ENCODE measurements at places on chromosomes 2 and 18. TPM values are rescaled to one million over a fixed set of nuclear protein-coding genes. Genes with fewer than 3 reads are reported as not detected.

- DNase-seq: no peak
Measured at GRCh38 chr2:109080757-109081156, 48.2 kb upstream of the SH3RF3 start.

DNA sequence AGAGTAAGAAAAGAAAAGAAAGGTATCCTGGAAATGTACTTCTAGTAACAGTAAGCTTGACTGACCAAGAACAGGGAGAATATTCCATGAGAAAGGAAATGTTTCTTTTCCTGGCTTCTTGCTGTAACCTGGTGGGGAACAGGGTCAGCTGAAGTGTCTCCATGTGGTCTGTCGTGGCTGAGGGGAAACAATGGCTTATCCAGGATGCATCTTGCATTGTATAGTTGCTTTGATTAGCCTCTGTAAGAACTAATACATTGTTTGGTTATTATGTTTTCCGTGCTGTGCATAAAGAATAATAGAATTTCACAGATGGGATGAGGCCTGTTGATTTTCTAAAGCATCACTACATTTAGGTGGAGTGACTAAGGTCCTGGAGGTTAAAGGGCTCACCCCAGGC, 4.9 kb downstream of the CREG2 start:
- no peak for DNase-seq

DNA sequence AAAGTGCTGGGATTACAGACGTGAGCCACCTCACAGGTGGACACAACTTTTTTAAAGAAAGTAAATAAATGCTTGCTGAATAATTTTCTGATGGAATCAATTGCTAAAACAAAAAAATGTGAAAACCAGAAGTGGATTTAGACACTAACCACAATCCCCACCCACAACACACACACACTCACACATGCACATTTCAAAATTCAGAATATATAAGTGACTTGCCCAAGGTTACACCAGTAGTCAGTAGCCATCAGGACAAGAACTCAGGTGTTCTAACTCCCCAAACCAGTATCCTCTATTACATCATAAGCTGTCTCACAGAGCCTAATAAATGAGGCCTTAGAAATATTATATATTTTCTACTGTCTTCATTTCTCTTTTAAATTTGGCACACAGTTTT, 1923.6 kb upstream of the PIK3C3 start:
- no peak for DNase-seq

DNA sequence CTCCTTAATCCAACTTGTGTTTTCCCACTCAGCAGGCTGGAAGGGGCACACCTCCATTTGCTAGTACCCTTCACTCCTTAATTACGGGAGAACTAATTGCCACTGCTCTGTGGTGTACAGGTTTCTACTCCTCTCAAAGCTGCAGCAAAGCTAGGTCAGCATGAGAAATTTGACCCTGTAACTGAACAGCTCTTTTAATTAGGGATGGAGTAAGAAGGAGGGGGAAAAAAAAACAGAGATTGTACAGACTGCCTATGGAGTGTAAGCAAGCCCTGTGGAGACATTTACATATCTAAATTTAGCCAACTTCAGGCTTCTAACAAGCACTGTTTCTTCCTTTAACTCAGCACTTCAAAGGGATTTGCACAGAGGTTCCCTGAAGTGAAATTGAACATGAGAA, 629.7 kb upstream of the SETBP1 start:
- DNase-seq: no peak

GRB14 gene
- total RNA-seq: 2.4 TPM

ASPRV1 gene
- 1.2 TPM for total RNA-seq

TCF23 gene
- total RNA-seq: not detected

RNF152 gene
- total RNA-seq: 137 TPM

Measured in chondrocyte (in vitro differentiated cells).